Activated CD4-positive, alpha-beta T cell treated with anti-CD3 and anti-CD28 coated beads, Interleukin-2, amount 10 ng/mL, durations not matched to agents 24 days and 14 days (primary cell): ENCODE measurements at places on chromosomes 1 and 21.

GRCh38 chr21:42247716-42248115, 28.8 kb downstream of the ABCG1 start:
- no peak for DNase-seq

DNA sequence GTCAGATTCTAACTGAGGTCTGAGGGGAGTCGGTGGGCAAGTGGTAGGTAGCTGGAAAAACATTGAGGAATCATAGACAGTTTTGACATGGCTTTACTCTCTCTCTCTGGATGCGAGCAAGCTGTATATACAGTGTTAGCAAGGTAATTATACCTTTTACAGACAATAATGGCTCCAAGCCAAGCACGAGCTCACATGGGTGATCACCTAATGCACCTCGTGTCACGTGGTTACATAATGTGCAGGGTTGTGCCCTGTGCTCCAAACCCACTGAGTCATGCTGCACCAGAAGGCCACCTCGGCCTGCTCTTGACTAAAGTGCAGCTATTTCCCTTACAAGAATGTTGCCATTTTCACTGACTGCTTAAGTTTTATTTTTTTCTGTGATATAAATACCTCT, 7.6 kb upstream of the CLCA2 start:
- DNase-seq: no peak

- DNase-seq: no peak
Measured at GRCh38 chr21:42678618-42679295, 25.3 kb downstream of the PDE9A start.

DNA sequence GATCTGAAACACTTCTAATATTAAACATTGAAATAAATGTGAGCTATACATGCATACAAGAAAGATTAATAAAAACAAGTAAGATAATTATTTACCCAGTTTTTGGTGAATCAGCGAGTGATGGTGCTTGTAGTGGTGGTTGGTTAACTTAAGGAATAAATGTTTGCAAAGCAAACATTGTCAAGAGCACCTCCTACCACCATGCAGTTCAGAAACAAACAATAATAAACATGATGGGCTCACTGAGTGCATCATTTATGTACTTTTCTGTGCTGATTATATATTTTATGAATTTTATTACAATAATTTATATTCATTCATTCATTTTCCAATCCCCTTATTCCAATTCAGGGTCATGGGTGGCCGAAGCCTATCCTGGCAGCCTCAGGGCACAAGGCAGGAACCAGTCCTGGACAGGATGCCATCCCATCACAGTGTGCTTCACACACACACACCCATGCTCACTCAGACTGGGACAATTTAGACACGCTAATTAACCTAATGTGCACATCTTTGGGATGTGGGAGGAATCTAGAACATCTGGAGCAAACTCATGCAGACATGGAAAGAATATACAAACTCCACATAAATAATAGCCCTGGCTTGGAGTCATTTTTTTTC, 57.8 kb downstream of the ZMYM4 start:
- DNase-seq: no peak

- no peak for DNase-seq
Measured at GRCh38 chr1:98929437-98929836, 75.2 kb downstream of the PLPPR5 start.

- DNase-seq: no peak
Measured at GRCh38 chr1:113763661-113764060, 4.4 kb upstream of the PHTF1 start.

GRCh38 chr1:160207771-160208556, 2.8 kb downstream of the PEA15 start:
- DNase-seq: no peak

DNA sequence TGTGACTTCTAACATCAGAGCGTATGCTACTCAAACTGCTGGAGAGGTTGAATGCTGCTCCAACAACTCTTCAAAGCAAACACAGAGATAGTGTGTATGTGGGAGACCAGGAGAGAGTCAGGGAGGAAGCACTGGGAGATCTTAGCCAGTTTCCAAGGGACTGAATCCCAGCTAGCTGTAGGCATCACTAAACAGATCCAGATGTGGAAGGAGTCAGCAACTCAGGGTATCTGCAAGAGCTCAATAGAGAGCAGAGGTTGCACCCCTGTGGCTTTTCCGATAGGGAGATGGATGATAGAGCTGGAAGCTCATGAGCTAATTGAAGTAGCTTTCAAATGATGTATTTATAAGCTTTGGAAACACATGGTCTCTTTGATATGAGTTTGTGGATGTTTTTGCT, 168.9 kb upstream of the HOOK1 start:
- no peak for DNase-seq

DNA sequence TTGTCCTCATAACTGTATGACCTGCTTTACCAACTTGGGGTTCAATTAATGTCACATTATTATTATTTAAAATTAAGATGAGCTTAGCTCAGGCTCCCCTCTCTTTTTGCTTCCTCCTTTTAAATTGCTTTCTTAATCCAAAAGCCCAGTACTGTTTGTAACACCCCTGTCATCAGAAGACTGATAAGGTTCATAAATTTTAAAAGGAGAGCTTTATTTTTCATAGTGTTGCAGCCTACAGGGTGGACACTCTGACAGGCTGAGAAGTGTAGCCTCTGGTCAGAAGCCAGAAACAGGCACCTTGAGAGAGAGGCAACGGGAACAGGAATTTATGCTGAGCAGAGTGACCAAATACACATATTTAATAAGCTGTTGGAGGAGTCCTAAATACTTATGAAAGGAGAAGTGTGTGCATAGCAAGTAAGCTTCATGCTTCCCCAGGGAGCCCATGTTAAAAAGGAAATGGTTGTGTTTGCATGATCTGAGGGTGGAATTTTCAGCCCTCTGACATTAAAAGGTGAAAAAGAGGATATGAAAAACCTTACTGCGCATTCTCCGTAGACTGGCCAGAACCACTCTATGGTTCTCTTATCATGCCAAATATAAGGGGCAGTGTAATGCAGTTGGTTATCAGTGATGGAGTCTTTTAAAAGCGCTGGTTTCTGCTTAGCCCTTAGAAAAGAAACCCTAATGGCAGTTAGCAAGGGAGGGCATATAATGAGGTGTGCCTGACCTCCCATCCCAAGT, 30.5 kb upstream of the FGGY start:
- no peak for DNase-seq

DNA sequence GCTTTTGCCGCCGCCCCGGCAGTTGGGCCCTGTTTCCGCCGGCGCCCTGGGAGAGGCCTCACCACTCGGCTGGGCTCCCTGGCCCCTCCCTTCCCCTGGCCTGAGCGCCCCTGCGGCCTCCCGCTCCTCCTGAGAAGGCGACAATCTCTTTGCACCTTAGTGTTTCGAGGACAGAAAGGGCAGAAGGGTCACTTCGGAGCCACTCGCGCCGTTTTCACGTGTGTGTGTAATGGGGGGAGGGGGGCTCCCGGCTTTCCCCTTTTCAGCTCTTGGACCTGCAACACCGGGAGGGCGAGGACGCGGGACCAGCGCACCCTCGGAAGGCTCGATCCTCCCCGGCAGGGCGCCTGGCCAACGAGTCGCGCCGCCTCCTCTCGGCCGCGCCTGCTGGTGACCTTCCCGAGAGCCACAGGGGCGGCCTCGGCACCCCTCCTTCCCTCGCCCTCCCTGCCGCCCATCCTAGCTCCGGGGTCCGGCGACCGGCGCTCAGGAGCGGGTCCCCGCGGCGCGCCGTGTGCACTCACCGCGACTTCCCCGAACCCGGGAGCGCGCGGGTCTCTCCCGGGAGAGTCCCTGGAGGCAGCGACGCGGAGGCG, 432 bp upstream of the SIM2 start:
- no peak for DNase-seq

GRCh38 chr1:240086726-240087125, 5.0 kb upstream of the FMN2 start:
- DNase-seq: no peak

DNA sequence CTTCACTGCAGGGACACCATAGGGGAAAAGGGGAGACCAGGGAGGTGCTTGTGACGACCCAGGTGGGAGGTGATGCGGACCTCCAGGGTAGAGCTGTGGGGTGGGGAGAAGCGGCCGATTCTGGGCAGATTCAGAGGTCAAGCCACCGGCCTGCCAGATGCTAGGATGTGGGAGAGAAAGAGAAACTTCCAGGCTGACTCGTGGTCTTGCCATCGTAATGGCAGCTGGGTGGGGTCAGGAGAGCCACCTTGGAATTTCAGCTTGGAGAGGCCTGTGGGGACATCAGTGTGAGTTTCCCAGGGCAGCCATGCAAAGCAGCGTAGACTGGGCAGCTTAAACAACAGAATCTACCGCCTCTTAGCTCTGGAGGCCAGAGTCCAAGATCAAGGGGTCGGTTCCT, 258.0 kb upstream of the VAMP3 start:
- DNase-seq: no peak

- DNase-seq: no peak
Measured at GRCh38 chr1:45035631-45036301, 23.7 kb downstream of the UROD start.

- no peak for DNase-seq
Measured at GRCh38 chr1:19372136-19372514, 60.0 kb downstream of the SLC66A1 start.

DNA sequence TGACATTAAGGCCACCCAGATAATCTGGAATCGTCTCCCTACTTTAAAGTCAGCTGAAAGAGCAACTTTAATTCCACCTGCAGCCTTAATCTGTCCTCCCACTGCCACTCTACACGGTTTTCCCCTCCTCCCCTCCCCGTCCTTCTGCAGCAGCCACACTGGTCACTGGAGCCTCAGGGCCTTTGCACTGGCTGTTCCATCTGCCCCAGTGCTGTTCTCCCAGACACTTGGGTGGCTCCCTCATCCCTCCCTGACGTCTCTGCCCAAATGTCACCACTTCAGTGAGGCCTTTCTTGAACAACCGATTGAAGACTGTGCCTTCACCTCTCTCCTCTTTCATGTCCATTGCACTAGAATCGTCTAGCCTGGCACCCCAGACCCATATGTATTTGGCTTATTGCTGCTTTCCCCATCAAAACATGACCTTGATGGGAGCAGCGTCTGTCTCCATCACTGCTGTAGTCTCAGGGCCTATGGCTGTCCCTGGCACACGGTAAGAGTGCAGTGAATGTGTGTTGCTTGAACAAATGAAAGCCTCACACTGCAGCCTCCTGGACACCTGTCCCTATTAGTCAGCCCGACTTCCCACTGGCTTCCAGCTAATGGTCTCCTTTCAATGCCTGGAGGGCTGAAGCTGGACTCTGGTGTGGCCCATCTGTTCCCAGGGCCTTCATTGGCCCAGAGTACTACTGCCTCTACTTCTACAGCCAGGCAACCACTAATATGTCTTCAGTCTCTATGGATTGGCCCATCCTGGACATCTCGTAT, 10.6 kb upstream of the PRDM16 start:
- no peak for DNase-seq

DNA sequence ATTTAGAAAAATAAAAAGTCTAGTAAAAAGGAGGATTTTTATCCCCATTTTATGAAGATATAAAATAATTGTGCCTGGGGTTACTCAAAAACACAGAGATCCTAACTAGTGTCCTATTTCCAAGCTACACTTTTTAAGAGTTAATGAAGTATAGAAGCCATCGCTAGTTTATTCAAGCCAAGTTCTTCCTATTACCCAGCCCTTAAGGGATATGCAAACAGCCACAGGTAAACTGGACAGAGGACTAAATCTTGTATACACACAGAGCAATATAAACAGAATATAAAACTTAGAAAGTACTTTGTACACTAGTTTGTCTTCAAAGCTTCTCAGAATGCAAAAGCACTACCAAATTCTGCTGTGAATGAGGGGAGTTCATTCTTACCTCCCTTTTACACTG, 111.1 kb downstream of the RERE start:
- no peak for DNase-seq

- no peak for DNase-seq
Measured at GRCh38 chr1:157363660-157364140, 188.6 kb downstream of the FCRL5 start.

- DNase-seq: peak; percentile 58
Measured at GRCh38 chr1:248751142-248751541, 4.4 kb downstream of the LYPD8 start.

- DNase-seq: no peak
Measured at GRCh38 chr1:200392625-200393185, 17.1 kb downstream of the ZNF281 start.

DNA sequence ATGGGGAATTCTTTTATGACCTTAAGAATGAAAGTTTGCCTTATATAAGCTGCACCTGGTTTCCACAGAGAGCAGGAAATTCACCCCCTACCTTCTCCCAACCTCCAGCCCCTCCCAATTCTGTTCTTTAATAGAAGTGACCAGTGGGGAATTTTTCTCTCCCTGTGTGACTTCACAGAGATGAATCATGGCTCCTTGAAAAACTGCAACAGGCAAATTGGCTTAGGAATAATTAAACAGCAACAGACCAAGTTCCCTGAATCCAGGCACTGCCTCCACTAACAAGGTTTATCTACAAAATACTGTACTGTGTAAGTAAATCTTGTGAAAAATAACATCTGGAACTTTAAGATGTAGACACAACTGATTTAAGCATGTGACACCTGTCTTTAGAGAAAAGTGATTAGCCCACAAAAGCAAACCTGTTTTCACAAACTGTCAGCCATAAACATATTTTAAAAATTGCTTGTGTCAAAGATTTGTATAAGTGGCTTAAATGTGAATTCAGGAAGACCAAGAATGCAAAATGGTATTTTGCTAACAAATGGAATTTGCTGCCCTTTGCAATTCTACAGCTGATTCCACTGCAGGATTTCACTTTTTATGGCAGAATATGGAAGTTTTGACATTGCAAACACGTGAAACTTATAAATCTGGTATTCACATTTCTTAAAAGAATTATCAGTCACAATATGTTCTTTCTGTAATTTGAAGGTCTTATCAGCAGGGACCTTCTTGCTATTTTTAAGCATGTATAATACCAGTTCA, 54.0 kb downstream of the ALG14 start:
- DNase-seq: no peak

- no peak for DNase-seq
Measured at GRCh38 chr1:54380290-54380882, 25.8 kb downstream of the SSBP3 start.

DNA sequence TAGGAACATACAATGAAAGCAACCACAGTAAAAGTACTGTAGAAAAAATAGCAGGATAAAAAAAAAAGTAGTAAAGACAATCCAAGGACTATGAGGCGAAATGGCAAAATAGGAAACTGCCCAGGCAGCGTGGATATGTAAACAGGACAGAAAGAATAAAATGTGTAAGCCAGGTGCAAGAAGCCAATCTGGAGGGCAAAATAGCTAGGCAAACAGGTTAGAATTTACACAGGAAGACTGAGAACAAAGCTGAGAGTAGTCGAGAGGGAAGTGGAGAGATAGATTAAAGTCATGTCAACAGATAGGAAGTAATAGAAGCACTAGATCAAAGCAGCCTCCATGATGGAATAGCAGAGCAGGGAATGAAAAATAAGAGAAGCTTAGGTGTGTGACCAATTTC, 124.2 kb upstream of the B3GALT2 start:
- DNase-seq: no peak

DNA sequence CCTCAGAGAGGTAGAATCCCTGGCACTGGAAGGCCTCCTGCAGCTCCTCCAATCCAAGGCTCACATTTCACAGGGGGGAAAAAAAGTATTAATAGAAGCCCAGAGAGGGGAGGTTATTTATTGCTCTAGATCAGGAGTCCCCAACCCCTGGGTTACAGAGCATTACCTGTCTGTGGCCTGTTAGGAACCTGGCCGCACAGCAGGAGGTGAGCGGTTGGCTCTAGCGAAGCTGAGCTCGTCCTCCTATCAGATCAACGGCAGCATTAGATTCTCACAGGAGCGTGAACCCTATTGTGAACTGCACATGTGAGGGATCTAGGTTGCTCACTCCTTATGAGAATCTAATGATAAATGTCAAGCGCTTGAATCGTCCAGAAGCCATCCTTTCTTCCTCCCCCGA, 46.8 kb upstream of the RCC2 start:
- DNase-seq: no peak
